Hepatocyte (in vitro differentiated cells): ENCODE measurements at places on chromosomes 5 and 9.

GRCh38 chr5:137395011-137395755 is 103.9 kb downstream of the SPOCK1 start:
- no peak for DNase-seq

- no peak for DNase-seq
Observed at GRCh38 chr9:97985058-97985861, 2.1 kb downstream of the ANP32B start.

- no peak for DNase-seq
Observed at GRCh38 chr9:129422843-129423192, 198.1 kb downstream of the C9orf50 start.

DNA sequence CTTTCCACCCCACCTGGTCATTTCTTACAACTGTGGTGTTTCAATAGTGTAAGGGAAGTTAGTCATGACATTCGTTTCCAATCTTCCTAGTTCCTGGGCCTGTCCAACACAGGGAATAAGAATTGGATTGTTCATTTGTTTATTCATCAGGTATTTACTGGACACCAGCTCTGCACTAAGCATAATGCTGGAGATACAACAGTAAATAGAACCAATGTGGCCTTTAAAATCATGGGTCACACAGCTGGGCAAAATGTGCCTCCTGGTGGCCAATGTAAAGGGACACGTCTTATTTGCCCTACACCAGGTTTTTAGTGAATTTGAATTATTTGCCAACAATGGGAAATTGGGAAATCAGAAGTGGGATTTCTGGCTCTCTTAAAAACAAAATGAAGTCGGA is 10.4 kb downstream of the ABLIM3 start:
- no peak for DNase-seq

- DNase-seq = no peak
Observed at GRCh38 chr5:133309166-133309795, 257.5 kb downstream of the HSPA4 start.

DNA sequence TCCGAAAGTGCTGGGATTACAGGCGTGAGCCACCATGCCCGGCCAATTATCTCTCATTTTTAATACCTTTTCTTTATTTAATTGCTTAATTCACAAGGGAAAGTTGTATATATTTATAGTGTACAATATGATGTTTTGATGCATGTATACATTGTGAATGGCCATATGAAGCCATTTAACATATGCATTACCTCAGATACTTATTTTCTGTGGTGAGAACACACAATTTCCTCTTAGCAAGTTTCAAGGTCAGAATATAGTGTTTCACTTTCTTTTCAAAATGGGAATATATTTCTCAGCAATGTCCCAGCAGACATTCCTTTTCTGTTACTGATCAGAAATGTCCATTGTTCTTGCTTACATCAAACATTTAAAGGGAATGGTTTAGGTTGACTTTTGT is 1596.3 kb downstream of the MAT2B start:
- no peak for DNase-seq

GRCh38 chr5:1201327-1202025 is at the start of gene SLC6A19:
SLC6A19 (plus strand) TSS chr5:1201595; CDS start chr5:1201651, 56 bp downstream.
- DNase-seq = no peak
